ENCODE measurements at places on chromosomes 5 and 9.

- DNase-seq, result no peak
Measured at GRCh38 chr5:110884005-110884404, 145.2 kb downstream of the SLC25A46 start.

GRCh38 chr5:170552621-170553115 lies 48.8 kb downstream of the KCNIP1 start:
- DNase-seq, result peak; percentile 81

GRCh38 chr5:54463713-54464112 lies 8.2 kb downstream of the HSPB3 start:
- DNase-seq, result no peak

- no peak for DNase-seq
Measured at GRCh38 chr9:136762915-136763648, 1.2 kb downstream of the LCN15 start.

GRCh38 chr9:79489261-79490000 lies 82.3 kb upstream of the TLE4 start:
- DNase-seq, result peak; percentile 84

- DNase-seq, result peak; percentile 36
Measured at GRCh38 chr5:140246378-140247122, 56.4 kb downstream of the PFDN1 start.

DNA sequence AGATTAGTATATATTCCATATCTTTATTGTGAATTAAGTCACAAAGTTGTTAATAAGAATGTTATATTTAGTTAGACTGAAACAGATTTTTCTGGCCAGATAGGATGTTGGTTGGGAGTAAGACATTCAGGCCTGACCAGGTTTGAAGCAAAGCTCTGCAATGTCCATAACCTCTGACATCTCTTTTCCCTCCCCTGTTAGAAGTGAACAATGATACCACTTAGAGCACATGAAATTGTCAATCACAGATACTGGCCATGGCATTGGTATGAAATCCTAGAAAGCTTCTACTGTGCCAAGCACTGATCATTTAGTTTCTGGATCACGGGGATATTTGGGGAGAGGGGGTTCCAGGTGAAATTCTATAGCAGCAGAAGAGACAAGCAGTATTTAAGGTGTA lies 1455.1 kb upstream of the CDH9 start:
- no peak for DNase-seq

- no peak for DNase-seq
Measured at GRCh38 chr5:8070138-8070537, 201.2 kb downstream of the MTRR start.

GRCh38 chr9:5515261-5515650 lies 4.9 kb downstream of the PDCD1LG2 start:
- no peak for DNase-seq

GRCh38 chr9:111038331-111039230 lies at the start of gene LPAR1:
LPAR1 (minus strand) TSS chr9:111038470; CDS start chr9:110972117, 66,353 bp downstream.
- DNase-seq, result peak; percentile 52

GRCh38 chr9:130200038-130200849 lies 28.0 kb downstream of the NCS1 start:
- DNase-seq, result peak; percentile 68

- no peak for DNase-seq
Measured at GRCh38 chr5:114332925-114333324, 28.9 kb upstream of the KCNN2 start.

- DNase-seq, result no peak
Measured at GRCh38 chr5:142181547-142182163, 73.1 kb downstream of the NDFIP1 start.

DNA sequence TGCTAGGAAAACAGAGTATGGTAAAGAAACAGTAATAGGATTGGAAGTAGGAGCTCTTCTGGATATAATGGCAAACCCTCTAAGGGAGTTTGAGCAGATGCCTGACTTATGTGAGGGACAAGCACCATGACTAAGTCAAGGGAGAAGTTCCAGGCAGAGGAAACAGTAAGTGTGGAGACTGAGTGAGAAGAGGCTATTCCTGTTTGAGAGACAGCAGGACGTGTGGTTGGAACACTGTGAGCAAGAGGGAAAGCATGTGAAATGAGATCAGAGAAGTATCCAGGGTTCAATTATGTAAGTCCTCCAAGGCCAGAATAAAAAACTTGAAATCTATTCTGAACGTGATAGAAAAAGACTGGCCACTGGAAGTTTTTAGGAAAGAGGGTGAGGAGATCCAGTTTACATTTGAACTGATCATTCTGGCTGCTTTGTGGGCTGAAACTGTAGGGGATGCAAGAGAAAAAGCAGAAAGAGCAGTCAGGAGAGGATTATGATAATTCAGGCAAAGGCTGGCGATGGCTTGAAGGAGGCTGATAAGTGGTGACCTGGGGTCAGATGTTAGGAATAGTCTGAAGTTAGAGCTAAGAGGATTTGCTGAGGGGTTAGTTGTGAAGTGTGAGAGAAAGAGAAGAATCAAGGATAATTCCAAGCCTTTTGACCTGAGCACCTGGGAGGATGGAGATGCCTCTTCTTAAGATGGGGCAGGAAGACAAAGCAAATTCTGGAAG lies 19.2 kb downstream of the DMAC1 start:
- no peak for DNase-seq

GRCh38 chr9:92658176-92658575 lies 11.8 kb downstream of the IPPK start:
- DNase-seq, result no peak

GRCh38 chr9:120733190-120733589 lies 18.9 kb upstream of the MEGF9 start:
- DNase-seq, result peak; percentile 41

DNA sequence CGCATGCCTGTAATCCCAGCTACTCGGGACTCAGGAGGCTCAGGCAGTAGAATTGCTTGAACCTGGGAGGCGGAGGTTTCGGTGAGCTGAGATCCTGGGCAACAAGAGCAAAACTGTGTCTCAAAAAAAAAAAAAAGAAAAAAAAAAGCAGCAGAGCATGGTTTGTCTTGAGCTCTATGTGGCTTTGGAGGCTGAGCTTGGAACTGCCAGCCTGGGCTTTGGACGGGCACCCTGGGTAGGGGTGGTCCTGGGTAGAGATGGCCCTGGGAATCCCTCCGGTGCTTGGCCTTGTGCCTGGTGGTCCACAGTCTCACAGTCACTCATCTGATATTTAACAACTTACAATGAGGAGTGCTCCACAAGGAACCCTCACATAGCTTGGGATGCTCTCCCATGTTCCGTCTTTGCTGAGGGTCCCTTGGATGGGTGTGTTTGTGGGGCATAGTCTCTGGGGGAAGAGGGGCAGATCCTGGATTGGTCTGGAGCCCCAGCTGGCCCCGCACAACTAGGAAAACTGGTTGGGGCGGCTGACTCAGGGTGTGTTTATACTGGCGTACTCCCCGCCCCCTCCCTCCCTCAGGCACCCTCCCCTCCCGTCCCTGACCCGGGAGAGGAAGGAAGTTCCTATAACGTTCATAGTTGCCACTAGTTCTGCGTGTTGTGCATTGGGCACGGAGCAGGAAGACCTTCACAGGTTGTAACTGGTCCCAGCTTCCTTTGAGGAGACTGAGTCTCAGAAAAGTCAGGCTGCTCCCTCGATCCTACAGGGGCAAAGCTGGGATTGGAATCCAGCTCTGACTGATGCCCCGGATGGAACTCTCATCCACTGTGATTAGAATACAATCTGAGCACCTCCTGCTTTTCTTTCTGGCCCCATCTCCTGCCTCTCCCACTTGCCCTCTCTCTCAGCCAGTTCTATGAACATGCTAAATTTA lies 11.2 kb downstream of the IER5L start:
- no peak for DNase-seq

GRCh38 chr9:121133104-121133816 lies 58.5 kb downstream of the CNTRL start:
- no peak for DNase-seq

GRCh38 chr5:151758430-151759241 lies at the start of gene ATOX1:
ATOX1 (minus strand) TSS chr5:151758631; CDS start chr5:151758551, 80 bp downstream.
- DNase-seq, result peak; percentile 96

- no peak for DNase-seq
Measured at GRCh38 chr9:16282216-16282615, 588.3 kb downstream of the BNC2 start.

DNA sequence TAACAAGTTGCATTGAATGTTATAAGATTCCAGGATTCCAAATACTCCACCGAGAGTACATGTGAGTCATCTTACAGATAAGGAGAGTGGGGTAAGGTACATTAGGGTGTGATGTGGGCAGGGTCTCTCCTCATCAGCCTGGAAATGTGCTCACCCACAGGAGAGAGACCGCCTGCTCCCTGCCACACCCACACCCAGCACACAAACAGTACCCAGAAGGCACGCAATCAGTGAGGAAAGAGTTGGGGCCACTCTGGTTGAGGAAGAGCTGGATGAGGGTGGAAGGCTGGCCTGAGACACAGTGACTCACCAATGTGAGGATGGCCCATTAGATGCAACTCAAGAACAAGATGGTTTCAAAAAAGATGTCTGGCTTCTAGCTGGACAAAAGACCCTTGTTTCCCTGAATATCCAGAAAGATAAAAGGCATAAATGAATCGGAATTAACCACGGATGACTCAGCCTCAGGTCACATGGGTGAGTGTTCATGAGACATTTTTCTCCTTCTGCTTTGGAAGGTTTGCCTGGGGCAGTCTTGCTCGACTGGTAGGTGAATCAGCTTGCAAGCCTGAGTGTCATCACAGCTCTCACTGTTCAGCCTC lies 51.1 kb upstream of the LHFPL2 start:
- DNase-seq, result no peak

DNA sequence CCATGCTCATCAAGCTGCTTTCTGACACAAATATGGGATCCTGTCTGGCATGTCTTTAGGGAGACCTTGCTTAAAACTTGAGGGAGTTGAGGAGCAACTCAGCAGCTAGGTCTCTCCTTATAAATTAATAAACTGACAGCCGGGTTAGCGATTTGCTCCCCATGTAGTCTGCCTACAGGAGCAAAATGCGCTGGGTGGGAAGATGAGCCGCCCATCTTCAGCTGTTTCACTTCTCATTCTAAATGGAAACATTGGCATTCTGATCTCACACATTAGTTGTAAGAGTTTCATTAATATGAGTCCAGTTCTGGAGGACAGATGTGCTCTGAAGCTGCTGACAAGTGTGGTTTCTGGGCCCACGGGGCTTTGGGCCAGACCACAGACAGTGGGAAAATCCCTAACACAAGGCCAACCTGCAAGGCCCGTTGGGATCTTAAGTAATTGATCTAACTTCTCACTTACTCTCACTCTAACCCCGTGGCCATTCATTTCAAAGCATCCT lies 197.0 kb downstream of the MCTP1 start:
- DNase-seq, result no peak

- peak; percentile 32 for DNase-seq
Measured at GRCh38 chr9:137619240-137620047, 639 bp downstream of the EHMT1 start.

GRCh38 chr5:74356009-74356695 lies 284.4 kb downstream of the ENC1 start:
- DNase-seq, result no peak

Measured in midbrain (tissue), 1 donor.